ENCODE measurements at places on chromosomes 3 and 15.
A peak's percentile ranks its signal among the peaks of the same experiment; 100 is the strongest.

- DNase-seq = no peak
These were observed 2.4 kb upstream of the C3orf20 start for GRCh38 chr3:14672588-14672987.

DNA sequence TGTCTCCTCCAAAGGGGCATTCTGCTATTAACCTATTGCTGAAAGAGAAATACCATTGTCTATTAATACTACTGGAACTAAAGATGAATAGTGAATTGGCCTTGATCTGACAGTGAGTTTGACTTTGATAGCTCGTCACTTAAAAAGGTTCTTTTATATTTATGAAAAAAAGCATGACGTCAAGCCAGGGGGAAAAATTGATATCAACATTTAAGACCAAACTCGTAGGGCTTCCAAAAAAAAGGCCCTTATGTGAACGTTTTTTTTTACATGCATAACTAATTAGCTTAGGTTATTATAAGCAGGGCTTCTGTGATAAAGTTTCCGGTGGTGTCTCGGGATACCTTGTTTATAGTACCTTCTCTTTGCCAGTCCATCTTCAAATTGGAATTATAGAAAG is 63.3 kb upstream of the SAMMSON start:
- DNase-seq = no peak

DNA sequence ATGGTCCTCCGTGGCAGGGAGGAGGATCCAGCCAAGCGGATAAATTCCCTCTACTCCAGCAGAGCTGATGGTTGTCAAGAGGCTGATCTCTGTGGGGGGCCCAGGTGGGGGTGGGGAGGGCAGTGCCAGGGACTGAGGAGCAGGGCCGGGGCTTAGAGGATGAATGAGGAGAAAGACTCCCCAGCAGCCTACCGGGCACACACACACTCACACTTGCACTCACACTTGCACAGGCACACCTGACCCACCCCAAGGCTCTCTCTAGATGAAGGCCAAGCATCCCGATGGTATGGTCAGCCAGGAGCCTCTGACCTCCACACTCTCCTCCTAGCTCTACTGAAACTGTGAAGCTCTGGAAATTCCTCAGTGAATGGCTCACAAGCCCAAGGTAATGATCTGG is 131.3 kb upstream of the PRR20G start:
- DNase-seq = no peak

DNA sequence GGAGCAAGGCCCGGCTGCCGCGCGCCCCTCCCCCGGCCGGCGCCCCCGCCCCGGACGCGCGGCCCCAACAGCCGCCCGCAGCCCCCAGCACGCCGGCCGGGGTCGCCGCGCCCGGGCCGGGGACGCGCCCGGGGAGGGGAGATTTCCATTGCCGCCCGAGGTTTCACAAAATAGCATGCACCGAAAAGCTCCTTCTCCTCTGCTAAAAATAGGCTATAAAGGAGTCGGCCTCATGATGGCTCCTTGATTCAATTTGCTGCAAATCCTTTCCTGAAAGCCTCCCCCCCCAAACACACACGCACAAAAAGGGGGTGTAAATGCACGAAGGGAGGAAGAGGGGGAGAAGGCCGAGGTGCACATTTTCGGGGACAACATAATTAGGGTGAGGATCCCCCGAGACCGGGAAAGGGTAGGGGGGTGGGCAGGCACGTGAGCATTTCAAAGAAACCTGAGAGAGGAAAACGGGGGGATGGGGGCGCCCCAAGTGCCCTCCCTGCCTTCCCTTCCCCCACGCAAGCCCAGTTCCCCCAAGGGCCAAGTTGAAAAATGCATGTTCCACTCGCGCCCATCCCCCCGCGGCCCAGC is 734 bp downstream of the TBL1XR1 start:
- no peak for DNase-seq

DNA sequence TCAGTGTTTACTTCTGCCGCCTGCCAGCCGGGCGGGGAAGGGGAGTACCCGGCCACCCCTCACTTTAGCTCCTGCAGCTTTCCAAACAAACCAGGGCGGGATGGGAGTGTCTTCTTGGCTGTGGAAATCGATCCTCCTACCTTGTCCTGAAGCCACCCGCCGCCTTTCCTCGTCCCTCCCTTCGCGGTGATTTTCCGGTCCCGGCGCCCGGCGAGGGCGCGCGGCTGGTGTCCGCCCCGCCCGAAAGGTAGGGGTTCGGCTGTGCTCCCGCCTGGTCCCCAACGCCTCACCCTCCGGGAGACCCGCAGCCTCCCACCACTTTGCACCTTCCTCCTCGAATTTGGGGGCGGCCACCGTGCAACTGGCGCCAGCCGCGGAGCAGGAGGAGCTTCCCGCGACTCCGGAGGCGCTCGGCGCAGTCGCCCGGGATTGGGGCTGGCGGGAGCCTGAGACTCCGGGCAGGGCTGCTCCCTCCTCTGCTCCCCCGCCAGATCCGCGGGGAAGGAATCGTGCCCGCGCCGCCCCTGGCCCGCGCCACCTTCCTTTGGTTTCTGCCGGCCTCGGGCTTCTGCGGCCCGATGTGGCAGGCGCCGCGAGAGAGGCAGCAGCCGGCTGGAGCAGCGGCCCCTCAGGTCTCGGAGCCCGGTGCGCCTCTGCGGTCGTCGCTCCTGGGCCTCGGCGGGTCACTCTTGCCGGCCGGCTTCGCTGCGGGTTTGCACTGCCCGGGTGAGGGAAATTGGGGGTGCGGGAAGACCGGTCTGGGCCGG is 30.7 kb upstream of the ST3GAL6 start:
- DNase-seq = no peak

DNA sequence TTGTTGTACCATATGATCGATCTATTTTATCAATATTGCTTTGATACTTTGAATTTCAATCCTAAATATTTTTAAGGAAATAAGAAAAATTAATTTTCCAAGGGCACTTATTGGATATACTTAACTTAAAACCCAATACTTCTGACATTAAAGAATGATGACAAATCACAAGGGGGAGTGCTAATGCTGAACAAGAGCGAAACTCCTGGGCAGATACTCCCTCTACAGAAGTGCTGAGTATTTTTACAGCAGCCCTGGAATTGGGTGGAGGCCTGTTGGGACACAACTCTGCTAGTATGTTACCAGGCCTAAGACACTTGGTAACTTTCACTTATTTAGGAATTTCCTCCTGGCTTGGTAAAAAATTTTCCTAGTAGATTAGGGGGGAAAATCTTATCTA is 46.2 kb downstream of the DENND6A start:
- no peak for DNase-seq

DNA sequence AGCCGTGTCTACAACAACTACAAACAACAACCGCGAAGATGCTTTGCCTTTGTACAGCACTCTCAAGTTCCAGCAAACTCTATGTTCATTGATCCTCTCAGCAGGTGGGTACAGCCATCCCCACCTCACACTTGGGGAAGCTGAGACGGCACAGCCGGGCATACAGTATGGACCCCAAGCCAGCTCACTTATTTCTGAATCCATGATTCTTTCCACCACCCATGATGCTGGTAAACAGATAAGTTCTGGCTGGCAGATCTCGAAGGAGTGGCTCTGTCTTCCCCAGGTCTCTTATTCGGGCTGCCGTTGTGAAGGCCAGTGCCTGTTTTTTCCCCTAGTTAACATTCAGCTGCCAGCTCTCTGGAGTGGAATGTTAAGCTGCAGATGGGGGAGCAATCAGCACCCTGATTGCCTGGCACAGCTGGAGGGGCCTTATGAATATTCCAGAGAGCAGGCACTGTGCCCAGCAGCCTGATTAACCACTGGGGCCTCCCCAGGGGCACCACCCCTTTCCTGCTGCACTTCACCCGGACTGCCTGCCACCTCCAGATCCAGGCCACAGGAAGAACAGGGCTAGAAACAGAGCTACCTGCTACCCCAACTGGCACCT is 73.2 kb downstream of the CORO2B start:
- no peak for DNase-seq

DNA sequence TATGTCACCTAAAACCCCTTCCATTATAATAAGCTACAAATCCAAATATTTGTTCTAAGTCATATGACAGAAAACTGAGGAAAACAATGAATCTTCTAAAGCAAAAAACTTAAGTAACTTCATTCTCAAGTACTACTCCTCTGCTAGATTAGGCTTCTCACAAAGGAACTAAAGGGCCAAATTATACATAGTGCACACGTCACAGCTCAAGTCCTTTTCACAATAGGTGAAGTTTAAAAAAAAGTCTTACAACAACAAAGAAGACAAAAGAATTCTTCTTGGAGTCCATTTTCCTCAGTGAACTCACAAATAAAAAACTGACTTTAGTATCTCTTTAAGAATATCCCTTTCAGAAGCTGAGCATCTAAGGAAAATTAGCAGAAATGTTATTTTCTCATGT is 479.9 kb downstream of the MAGI1 start:
- DNase-seq = no peak

DNA sequence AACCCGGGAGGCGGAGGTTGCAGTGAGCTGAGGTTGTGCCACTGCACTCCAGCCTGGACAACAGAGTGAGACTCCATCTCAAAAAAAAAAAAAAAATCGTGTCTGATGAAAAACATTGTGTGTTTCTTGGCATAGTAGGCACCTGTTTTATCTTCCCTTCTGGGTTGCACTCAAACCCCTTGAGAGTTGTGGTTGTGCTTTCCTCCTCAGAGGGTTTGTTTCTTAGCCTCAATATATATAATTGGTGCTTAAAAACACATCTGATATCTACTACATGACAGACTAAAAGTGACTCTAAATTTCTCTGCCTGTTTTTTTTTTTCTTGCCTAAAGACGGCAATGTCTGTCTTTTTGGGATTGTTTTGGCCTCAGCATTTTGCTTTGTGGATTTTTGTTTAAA is 7.6 kb downstream of the NR1D2 start:
- no peak for DNase-seq

- no peak for DNase-seq
These were observed 38.0 kb upstream of the RFTN1 start for GRCh38 chr3:16551342-16551976.

- no peak for DNase-seq
These were observed 343.5 kb downstream of the NEK10 start for GRCh38 chr3:27025718-27026117.

GRCh38 chr15:64673866-64674265 is 101.5 kb downstream of the RBPMS2 start:
- DNase-seq = no peak

DNA sequence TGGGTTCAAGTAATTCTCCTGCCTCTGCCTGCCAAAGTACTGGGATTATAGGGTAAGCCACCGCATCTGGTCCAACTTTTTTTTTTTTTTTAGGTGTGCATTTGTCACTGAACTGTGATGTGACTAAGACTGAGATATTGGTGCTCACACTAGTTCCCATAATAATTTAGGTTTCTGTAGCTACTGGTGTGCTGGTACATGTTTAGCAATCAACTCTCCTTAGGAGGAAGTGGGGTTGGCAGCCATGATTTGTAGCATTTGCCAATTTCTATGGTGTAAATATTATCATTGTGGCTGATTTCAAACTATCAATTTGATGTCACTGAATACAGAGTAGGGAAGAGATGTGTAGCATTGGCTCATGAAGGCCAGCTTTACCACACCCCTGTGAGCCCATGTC is 372.7 kb downstream of the EDEM1 start:
- DNase-seq = no peak

DNA sequence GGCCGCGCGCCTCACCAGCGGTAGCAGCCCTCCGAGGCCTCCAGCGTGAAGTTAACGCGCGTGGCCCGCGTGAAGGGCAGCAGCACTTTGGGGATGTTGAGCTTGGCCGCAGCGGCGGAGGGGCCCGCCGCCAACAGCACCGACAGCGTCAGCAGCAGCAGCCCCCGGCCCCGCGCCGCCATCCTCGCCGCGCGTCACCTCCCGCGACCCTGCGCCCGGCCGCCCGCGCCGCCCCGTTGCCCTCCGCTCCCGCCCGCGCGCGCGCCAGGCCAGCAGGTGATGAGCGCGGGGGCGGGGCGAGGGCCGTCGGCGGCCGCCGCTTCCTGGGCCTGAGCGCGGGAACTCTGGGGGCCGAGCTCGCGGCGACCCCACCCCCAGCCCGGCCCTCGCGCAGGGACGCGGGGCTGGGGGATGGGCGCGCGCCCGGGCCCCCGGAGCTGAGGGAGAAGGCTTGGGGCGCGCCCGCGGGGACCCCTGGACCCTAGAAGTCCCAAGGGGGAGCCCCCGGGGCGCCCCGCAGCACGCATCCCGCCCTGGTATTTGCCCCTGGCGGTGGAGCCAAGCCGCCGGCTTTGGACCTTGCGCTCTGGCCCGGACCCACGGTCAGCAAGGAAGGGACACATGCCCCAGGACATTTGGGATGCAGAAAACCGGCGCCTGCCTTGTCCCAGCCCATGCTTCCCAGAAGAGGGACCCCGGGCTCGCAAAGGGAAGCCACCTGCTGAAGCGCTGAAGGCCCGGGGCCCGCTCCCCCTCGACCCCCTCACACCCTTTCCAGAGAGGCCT is at the start of gene NUP210:
TSS of gene NUP210 (minus strand) at position 278 of the 786 bp plus-strand sequence. CDS start at position 182, 96 bp downstream.
- no peak for DNase-seq

DNA sequence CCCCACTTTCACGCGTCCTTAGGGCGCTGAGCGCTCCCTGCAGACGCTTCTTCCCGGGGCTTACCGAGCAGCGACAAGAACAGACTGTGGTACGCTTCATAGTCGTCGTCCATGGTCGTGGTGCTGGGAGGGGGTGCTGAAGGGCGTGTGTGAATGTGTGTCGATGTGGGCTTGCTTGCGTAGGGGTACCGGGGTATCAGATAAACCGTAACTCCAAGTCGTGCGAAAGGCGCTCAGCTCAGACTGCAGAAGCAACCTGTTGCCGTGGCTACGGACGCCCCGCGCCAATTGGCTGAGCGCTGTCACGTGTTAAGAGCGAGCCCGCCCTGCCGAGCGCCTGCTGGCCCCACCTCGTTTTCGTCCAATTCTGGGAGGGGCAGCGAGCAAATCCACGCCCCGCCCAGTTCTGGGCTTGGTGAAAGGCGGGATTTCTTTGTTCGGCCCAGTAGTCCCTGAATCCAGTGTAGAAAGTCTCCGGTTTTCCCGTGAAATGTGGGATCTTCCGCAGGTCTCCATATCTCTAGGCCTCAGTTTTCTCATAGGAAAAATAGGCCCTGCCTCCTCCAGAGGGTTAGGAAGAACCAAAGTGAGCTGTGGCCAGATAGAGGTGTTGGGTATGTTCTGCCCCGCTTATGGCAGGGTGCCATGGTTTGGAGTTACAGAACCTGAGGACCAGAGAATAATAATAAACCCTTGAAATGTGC is at the start of gene EFCAB12:
TSS of gene EFCAB12 (minus strand) at position 261 of the 704 bp plus-strand sequence. CDS start at position 113, 148 bp downstream.
- DNase-seq = peak; percentile 56

DNA sequence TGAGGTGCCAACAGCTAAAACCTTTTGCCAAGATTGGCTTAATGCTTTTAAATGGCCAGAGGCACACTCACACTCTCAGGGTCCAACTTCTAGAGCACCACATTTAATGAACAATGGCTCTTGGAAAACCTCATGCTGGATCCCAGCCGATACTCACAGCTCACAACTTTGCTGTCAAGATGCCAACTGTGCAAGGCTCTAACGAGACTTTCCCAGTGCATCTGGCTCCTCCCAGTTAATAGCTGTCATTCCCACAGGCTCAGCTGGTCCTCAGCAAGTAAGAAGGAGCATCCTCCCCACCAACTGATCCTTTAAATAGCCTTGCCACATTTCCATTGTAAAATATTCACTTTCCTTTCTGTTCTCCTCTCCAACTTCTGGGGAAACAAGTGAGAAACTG is 20.3 kb upstream of the FRMD4B start:
- DNase-seq = no peak

GRCh38 chr15:72307026-72307425 is 12.9 kb downstream of the CELF6 start:
- DNase-seq = no peak

Data from stimulated activated CD4-positive, alpha-beta T cell treated with anti-CD3 and anti-CD28 coated beads, TNF-alpha, amount 100 ng/mL, for 1 hour (primary cell).